ENCODE measurements at places on chromosomes 3 and 15. TPM values are rescaled to one million over a fixed set of nuclear protein-coding genes. Genes with fewer than 3 reads are reported as not detected.

DNA sequence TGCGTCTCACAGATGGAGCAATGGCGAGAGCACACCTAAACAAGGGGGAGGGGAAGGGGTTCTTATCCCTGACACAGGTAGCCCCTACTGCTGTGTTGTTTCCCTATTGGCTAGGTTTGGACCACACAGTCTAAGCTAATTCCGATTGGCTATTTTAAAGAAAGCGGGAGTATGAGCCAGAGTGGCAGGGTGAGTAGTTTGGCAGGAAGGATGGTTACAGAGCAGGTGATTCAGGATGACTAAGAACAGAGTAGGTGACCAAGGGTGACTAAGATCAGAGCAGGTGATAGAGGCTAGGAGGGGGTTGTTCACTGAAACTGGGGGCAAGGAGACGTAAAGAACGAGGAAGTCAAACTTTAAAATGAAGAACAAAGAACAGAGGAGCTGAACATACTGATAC lies 511.8 kb downstream of the EDEM1 start:
- DNase-seq: no peak

- DNase-seq: no peak
These were observed 318.6 kb downstream of the FHIT start for GRCh38 chr3:60932643-60933042.

GRCh38 chr3:153978006-153978405 lies 143.2 kb upstream of the ARHGEF26 start:
- DNase-seq: no peak

- DNase-seq: no peak
These were observed at the start of gene RBP2 for GRCh38 chr3:139476348-139476747. Gene RBP2, minus strand, starts transcription at chr3:139476516. Its CDS starts 57 bp downstream, at chr3:139476459.

DNA sequence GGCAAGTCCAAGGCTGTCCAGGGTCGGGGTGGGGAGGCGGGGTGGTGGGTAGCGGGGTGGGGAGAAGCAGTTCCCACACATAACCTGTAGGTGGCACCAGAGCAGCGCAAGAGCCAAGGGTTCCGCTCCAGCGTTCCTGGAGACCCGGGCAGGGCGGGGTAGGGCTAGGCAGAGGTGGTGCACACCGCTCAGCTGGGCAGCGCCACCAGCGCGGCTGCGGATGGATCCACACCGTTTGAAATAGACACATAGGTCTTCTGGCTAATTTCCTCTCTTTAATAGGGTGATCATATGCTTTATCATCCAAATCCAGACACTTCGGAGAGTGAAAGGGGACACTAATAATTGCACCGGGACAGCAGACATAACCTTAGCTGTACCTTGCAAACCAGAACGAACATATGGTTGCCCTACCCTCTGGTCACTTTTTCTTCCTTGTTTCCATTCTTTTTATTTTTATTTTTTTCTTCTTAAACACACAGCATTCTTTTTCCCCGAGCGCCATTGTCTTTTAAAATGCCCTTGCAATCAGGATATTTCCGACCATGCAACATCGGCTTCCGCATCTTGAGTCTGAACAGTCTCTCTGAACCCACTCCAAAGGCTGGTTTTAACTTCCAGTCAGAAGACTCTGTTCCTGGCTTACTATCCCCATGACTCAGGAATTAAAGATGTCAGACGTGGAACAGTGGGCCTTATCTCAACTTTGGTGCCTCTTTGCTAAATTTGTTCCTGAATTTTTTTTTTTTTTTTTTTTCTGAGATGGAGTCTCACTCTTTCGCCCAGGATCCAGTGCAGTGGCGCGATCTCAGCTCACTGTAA lies 12.5 kb upstream of the ZSCAN2 start:
- DNase-seq: peak; percentile 64

DNA sequence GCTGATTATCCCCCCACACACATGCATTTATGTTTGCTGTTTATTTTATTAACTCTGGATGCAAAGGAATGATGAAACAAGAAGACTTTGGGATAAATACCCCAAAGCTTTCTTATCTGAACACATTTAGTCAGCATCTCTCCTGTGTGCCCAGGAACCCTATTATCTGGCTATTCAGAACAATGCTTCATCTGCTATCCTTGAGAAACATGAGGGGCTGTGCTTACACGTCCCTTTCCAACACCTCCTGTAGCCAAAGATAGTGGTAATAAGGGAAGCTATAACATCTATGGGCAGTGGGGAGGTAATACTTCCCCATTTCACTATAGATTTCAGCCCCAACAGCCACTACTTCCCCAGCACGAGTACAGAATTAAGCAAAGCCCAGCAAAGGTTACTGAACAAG lies 94.7 kb downstream of the SSR3 start:
- DNase-seq: no peak

Gene FBXL22
- total RNA-seq: not detected

Data from Caki2 (cell line).